Naive thymus-derived CD8-positive, alpha-beta T cell (primary cell): ENCODE measurements at places on chromosomes 11 and 22. TPM values are rescaled to one million over a fixed set of nuclear protein-coding genes. Genes with fewer than 3 reads are reported as not detected.

GRCh38 chr11:64583296-64584262 is 7.4 kb upstream of the SLC22A12 start:
- no peak for DNase-seq

The TMA7B gene
- 1.5 TPM for polyA plus RNA-seq

GRCh38 chr22:23180301-23180892 is at the start of gene BCR:
TSS of gene BCR (plus strand) at chr22:23180509. CDS start at chr22:23180961, 452 bp downstream.
- peak; percentile 44 for DNase-seq

GRCh38 chr11:103281301-103281700 is 172.1 kb downstream of the DYNC2H1 start:
- DNase-seq: no peak

- DNase-seq: no peak
Measured at GRCh38 chr11:113571531-113571930, 96.3 kb upstream of the DRD2 start.

The OR52J3 gene
- not detected for polyA plus RNA-seq

GRCh38 chr11:665062-665703 is 28.1 kb downstream of the DRD4 start:
- no peak for DNase-seq

The NRIP3 gene
- polyA plus RNA-seq: 0.53 TPM

GRCh38 chr11:2178906-2179494 is 7.4 kb upstream of the TH start:
- no peak for DNase-seq

The SLC22A24 gene
- polyA plus RNA-seq: not detected

The OR4D5 gene
- not detected for polyA plus RNA-seq

- DNase-seq: no peak
Measured at GRCh38 chr11:3043315-3043871, 13.8 kb downstream of the CARS1 start.

DNA sequence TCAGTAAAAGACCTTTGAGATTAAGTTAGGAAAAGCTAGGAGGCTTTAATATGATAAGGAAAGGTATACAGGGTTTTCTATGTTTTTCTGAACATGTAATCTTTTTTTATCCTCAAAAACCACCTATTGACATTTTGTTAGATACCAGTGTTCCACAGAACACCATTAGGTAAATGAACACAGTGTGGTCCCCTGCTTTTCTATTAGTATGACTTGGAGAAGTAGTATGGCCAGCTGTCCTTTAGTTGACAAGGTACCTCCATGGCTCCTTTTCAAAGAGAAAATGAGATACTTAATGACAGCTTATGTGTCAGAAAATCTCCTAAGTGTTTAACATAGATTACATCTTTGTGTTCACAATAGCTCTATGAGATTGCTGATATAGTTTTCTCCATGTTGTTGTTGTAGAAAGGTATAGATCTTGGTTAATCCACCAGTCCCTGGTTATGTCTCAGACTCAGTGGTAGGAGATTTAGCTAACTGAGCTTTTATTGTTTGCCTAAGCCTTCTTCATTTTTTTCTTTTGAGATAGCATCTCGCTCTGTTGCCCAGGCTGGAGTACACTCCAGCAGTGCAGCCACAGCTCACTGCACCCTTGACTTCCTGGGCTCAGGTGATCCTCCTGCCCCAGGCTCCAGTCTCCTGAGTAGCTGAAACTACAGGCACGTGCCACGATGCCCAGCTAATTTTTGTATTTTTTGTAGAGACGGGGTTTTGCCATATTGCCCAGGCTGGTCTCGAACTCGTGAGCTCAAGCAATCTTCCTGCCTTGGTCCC is 46.0 kb downstream of the STIM1 start:
- no peak for DNase-seq

- DNase-seq: no peak
Measured at GRCh38 chr11:45270946-45271716, 15.0 kb downstream of the SYT13 start.

GRCh38 chr11:83663988-83664387 is 377.8 kb upstream of the CCDC90B start:
- DNase-seq: no peak

DNA sequence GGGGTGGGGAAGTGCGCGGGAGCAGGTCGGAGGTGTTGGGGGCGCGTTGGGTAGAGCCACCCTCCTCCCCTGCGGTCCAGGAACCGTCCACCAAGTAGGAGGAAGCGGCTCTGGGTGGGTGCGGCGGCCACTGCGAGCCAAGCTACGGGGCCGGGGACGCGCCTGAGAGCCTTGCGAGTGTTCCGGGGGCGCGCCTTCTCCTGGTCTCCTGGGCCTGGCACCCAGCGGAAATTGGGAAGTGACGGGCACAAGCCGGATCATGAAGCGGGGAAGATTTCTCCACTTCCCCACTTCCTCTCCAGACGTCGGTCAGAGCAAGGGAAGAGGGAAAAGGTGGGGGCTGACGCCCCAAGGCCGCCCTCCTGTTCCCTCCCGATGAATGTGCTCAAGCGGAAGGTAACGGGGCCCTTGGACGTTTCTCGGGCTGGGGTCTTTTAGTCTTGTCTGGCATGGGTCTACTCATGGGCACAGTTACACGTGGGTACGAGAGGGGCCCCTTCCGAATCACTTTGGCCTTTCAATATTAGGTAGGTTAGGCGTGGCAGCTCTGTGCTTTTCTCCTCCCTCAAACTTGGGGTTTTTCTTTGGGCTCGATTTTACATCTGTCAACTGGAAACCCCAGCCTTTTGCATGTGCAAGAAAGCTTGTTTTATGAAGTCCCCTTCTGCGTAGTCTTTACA is 865 bp downstream of the RBM14 start:
- peak; percentile 38 for DNase-seq

The HSPB2 gene
- not detected for polyA plus RNA-seq

The STK33 gene
- polyA plus RNA-seq: 0.74 TPM

- DNase-seq: no peak
Measured at GRCh38 chr11:113538451-113539412, 63.5 kb upstream of the DRD2 start.

DNA sequence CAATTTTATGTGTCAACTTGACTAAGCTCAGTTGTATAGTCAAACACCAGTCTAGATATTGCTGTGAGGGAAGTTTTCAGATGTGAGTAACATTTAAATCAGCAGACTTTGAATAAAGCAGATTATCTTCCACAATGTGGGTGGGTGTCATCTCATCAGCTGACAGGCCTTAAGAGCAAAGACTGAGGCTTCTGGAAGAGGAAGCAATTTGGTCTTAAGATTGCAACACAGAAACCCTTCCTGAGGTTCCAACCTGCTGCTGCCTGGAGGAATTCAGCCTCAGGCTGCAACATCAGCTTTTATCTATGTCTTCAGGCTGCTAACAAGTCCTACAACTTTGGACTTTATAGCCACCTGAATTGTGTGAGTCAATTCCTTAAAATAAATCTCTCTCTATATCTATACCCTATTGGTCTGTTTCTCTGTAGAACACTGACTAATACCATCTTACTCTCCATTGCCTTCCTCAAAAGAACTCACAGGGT is 277.2 kb upstream of the PLET1 start:
- DNase-seq: no peak

- DNase-seq: no peak
Measured at GRCh38 chr11:70016666-70017367, 61.3 kb upstream of the ANO1 start.

The SLC25A1 gene
- 57.5 TPM for polyA plus RNA-seq

The KCNQ1 gene
- 8.7 TPM for polyA plus RNA-seq

The OR8G1 gene
- not detected for polyA plus RNA-seq

The POU2F3 gene
- polyA plus RNA-seq: not detected

GRCh38 chr22:41501209-41501608 is 32.3 kb downstream of the ACO2 start:
- no peak for DNase-seq

The ADORA2A gene
- polyA plus RNA-seq: 105 TPM

The RIC3 gene
- polyA plus RNA-seq: 3.5 TPM
